ENCODE measurements at places on chromosomes 16 and 17.
A peak's percentile ranks its signal among the peaks of the same experiment; 100 is the strongest.

- no peak for DNase-seq
Measured at GRCh38 chr16:73058221-73058615, 10.3 kb upstream of the ZFHX3 start.

GRCh38 chr16:87635541-87636049 is 33.3 kb downstream of the JPH3 start:
- no peak for DNase-seq

DNA sequence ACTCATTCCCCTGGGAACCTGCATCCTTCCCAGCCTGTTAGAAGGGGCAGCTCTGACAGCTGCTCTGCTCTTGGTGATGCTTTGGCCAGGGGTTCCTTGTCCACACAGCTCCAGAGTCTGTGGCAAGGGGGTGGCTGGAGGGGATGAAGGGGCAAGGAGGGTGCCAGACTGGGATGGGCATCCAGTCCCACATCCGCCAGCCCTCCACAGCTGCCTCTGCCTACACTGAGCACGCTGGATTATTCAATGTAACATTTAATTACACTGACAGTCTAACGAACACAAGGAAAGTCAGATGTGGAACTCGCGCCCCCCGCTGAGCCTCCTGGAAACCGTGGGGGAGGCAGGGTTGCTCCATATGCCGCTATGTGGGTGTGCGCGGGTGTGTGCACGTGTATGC is 101.1 kb downstream of the C16orf78 start:
- no peak for DNase-seq

- DNase-seq: no peak
Measured at GRCh38 chr16:66717112-66717675, 20.7 kb upstream of the CMTM4 start.

DNA sequence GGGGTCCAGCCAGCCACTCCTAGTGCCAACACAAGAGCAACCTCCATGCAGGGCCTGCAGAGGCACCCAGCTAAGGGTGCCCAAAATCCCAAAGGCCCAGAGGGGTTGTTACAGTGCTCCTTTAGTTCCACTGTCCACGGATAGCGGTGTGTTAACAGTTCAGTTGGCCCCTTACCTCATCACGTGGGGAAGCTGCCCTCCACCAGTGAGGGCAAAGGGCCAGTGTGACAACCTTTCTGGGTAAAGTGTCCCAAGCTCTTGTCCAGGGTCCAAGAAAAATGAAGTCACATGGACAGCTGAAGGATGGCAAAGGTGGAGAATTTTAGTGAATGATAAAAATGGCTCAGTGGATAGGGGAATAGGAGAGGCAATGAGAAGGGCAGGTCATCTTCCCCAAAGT is 8.7 kb upstream of the MKS1 start:
- DNase-seq: no peak

GRCh38 chr17:10743316-10744009 is 13.6 kb upstream of the TMEM220 start:
- DNase-seq: peak; percentile 1

DNA sequence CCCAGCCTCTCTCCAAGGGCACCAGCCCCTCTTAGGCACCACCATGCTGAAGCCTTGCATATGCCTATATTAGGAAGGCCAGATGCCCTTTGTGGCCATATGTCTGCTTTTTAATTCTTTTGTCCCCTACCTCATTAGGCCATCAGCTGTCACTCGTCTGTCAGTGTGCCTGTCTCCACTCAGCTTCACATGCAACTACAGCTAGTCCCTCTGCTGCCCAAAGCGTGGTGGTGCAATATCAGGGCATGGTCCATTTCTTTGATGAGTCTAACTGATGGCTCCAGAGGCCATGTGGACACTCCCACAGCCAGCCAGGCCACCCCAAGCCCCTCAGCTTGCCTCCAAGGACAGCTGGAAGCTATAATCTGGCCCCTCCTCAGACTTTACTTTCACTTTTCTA is 36.3 kb downstream of the MYO18A start:
- DNase-seq: no peak

GRCh38 chr17:66779237-66779606 is 55.7 kb upstream of the CACNG5 start:
- DNase-seq: no peak

DNA sequence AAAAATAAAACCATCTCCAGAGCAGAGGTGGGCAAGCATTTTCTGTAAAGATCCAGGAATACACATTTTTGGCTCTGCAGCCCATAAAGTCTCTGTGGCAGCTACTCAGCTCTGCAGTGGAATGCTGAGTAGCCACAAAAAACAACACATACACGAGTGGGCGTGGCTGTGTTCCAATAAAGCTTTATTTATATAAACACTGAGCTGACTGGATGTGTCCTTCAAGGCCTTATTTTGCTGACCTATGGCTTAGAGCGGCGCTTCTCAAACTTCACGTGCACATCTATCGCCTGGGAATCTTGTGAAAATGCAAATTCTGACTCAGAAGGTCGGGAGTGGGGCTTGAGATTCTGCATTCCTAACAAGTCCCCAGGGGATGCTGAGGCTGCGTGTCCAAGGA is 39.7 kb downstream of the XYLT1 start:
- DNase-seq: no peak

DNA sequence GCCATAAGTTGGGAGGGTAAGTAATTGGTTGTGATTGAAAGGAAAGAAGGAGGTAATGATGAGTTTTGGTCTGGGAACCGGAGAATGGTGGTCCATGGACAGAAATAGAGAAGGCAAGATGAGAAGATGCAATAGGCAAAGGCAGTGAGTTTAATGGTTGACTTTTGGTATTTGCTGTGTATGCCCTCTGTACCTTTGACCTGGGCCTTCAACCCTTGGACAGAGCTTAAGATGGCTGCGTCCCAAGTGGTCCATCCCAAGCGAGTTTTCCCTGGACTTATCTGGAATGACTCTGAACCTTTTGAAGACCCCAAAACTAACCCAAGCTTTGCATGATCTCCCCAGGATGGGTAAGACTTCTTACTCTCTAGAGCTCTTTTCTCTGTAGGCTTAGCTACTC is 664.5 kb downstream of the MAF start:
- DNase-seq: no peak

DNA sequence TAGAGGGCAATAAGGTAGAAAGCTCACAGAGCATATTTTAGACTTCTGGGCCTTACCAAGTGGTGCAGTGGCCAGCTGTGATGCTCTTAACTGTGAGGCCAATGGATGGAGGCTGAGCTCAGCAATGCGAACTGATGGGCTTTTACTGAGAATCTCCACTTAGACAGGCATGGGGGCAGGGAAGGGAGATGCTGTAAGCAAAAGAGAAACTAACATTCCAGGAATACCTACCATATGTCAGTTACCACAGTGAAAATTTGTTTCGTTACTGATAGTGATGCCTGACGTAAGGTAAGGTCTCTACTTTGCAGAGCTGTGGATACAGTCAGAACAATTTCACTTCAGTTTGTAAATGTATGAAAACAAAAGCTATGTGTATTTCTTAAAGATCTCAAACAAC is 250.6 kb upstream of the ZFHX3 start:
- no peak for DNase-seq

GRCh38 chr17:18025241-18025944 is 13.6 kb downstream of the ATPAF2 start:
- DNase-seq: peak; percentile 26

GRCh38 chr16:81855552-81856153 is 76.6 kb downstream of the PLCG2 start:
- no peak for DNase-seq

DNA sequence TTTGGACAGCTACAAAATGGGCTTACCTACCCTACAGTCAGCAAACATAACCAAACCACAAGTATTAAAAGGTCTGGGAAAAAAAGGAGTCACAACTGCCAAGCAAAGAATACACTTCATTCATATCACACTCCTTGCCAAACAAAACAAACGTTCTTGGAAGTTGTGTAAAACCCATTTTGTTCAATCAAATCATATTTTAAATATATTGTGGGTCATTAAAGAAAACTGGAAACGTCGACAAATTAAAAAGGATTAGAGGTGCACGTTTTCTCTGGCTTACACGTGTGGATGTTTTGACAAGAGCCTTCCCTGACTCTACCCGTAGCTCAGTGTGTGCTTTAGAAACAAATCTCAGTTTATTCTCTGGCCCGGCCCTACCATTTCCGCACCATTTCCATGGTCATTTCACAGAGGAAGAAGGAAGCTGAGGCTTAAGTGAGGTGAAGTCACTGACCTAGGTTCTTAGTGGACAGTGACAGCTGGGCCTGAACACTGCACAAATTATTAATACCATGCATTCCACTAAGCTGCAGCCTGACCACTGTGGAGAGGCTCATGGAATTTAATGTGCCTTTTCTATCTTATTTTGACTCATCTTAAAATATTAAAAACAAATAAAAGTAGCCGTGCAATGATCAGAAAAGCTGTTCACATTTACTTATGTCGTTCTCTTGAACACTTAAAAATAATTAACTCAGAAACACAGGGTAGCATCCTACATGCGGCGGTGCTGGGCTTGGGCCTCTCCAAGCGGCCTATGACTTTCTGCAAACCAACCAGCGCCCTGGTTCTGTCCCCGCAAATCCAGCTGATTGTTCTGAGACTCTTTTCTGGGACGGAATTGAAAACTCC is 968 bp downstream of the CEP112 start:
- DNase-seq: no peak

GRCh38 chr17:19248151-19248927 is 11.2 kb downstream of the EPN2 start:
- no peak for DNase-seq

GRCh38 chr16:48347191-48347865 is 37.9 kb downstream of the SIAH1 start:
- no peak for DNase-seq

GRCh38 chr16:2968738-2969544 is at the start of gene PAQR4:
Gene PAQR4, plus strand, starts transcription at chr16:2969348. Its CDS starts 327 bp downstream, at chr16:2969675.
- DNase-seq: peak; percentile 95

GRCh38 chr17:9166788-9167187 is 145.5 kb downstream of the NTN1 start:
- DNase-seq: no peak

DNA sequence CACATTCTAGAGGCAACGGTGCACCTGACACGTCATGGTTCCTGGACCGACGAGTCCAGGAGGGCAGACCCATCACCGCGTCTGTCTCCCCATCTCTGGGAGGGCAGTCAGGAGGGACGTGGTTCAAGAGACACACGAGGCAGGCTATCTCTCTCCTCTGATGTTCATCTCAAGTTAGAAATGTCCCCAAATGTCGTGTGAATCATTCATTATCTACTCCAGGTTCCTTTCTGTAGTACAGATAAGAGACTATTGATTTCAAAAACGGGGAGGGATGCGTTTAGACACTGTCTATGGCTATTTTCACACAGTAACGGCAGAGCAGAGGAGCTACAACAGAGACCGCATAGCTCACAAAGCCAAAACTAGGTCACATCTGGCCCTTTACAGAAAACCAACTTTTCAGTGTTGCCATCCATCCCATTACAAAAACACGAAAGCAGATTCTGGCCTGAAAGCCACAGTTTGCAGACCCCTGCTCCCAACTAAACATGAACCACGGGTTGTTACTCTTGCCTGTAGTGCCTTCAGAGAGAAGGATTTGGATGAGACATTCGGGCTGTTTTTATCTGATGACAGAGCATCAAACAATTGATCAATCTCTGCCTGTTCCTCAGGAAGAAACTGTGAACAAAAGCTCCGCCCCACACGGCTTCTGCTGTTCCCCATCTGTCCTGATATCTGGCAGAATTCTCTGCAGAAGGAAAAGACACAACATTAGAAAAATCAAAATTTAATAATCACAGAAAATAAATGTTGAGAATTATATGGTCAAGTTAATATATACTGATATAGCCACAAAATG is 6.8 kb downstream of the MEAK7 start:
- DNase-seq: peak; percentile 43

- no peak for DNase-seq
Measured at GRCh38 chr16:17324451-17324850, 146.3 kb downstream of the XYLT1 start.

DNA sequence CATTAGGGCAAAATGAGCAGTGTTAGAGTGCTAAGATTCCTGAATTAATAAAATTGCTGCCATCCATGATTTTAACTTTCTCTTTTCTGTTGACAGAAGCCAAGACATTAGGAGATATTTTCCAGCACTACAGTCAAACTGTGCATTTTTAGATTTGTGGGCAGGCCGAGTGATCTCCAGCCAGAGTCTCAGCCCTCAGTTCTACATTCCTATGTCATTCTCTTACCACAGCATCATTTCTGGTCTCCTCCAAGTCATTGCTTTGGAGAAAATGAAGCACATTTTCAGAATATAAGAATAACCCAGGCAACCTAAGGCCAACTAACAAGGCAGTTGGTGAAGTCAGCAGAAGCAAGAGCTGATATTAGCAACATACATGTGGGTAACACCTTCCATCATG is 74.6 kb upstream of the NUDT7 start:
- no peak for DNase-seq

DNA sequence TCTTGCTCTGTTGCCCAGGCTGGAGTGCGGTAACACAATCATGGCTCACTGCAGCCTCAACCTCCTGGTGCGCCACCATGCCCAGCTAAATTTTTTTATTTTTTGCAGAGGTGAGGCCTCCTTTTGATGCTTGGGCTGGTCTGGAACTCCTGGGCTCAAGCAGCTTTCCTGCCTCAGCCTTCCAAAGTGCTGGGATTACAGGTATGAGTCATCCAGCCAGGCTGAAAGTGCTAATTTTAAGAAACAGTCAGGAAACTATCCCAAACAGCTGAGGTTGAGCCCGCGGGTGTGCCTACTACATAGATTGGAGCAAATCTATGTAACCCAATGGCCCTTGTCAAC is 738 bp upstream of the XPO6 start:
- DNase-seq: no peak

GRCh38 chr16:67647111-67647651 is 2.2 kb downstream of the CARMIL2 start:
- no peak for DNase-seq

GRCh38 chr17:34601416-34601815 is 22.0 kb downstream of the TMEM132E start:
- no peak for DNase-seq

DNA sequence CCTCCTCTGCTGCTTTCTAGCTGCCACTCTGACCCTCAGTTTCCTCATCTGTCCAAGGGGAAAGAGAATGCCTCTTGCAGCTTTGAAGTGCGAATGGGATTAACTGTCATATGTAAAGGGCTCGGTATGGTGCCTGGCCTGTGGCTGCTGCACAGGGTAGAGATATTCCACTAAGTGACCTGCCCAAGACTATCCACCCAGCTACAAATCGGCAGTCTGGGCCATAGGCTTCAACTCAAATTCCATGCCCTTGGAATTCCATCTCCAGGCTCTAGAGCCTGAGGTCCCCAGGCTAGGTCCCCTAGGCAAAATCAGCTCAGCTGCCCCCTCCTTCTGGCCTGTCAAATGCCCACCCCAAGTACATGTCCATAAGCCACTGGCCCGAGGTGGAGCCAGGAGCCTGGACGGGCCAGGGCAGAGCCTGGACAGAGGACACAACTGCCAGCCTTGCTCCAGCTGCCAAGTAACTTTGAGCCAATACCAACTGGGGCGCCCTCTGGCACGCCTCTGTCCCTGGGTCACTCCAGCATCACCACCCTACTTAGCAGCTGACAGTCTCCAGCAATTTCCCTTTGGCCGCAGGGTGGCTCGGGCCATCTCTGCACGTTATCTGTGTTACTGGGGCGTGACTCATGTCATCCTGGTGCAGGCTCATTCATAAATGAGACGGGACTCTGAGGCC is 57.2 kb downstream of the SDK2 start:
- DNase-seq: no peak

GRCh38 chr17:35142467-35142796 is 329 bp upstream of the NLE1 start:
- no peak for DNase-seq

All from mesenteric fat pad (tissue), 1 donor.